ENCODE measurements at places on chromosomes 11 and 22. TPM values are rescaled to one million over a fixed set of nuclear protein-coding genes. Genes with fewer than 3 reads are reported as not detected.

GRCh38 chr11:13949876-13950275, 12.6 kb upstream of the SPON1 start:
- no peaks in the 10 kb centered on the region for H3K4me1 ChIP-seq
- no peak overlapping the region for H3K27ac ChIP-seq
- H3K4me3 ChIP-seq = no peak overlapping the region
- H3K27me3 ChIP-seq = peaks cover 5% of the 10 kb centered on the region

GRCh38 chr11:2099516-2100349, 39.5 kb downstream of the IGF2 start:
- no peak overlapping the region for H3K4me3 ChIP-seq
- no peaks in the 10 kb centered on the region for H3K4me1 ChIP-seq
- peaks cover 4% of the 10 kb centered on the region for H3K27me3 ChIP-seq
- DNase-seq = peak; percentile 44
- H3K27ac ChIP-seq = no peak overlapping the region

- no peak for DNase-seq
- peaks cover 3% of the 10 kb centered on the region for H3K4me1 ChIP-seq
- no peak overlapping the region for H3K4me3 ChIP-seq
Observed at GRCh38 chr11:67534070-67534679, 10.9 kb upstream of the CABP2 start.

- peaks cover 11% of the 10 kb centered on the region for H3K36me3 ChIP-seq
- no peak overlapping the region for H3K27ac ChIP-seq
- H3K27me3 ChIP-seq = no peaks in the 10 kb centered on the region
- peaks cover 10% of the 10 kb centered on the region for H3K4me1 ChIP-seq
- no peak overlapping the region for H3K4me3 ChIP-seq
- DNase-seq = no peak
Observed at GRCh38 chr11:65204143-65204542, 22.4 kb downstream of the CAPN1 start.

GRCh38 chr11:82174610-82175009, 559.1 kb downstream of the FAM181B start:
- no peaks in the 10 kb centered on the region for H3K4me1 ChIP-seq
- H3K27me3 ChIP-seq = no peaks in the 10 kb centered on the region
- no peaks in the 10 kb centered on the region for H3K36me3 ChIP-seq
- H3K27ac ChIP-seq = no peak overlapping the region

The PRR33 gene
- not detected for total RNA-seq

DNA sequence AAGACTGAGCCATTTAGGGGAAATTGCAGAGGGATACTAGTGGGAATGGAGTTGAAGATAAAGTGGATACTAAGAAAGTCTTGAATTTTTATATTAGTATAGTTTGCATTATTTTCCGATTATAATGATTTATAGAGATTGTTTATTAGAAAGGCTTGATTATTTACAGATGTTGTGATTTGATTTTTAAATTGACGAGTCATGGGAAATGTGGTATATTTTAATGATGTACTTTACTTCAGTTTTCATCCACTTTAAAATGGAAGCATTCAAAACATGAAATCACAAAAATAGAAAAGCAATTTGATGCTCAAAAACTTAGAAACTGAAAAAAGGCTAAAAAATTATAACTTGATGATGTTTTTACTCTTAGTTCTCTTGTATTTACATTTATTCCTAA, 21.2 kb downstream of the USP47 start:
- peaks cover 47% of the 10 kb centered on the region for H3K4me1 ChIP-seq
- DNase-seq = no peak
- H3K27ac ChIP-seq = no peak overlapping the region
- H3K27me3 ChIP-seq = no peaks in the 10 kb centered on the region
- peaks cover 4% of the 10 kb centered on the region for H3K36me3 ChIP-seq

The BEST1 gene
- total RNA-seq = 1.9 TPM

The DRICH1 gene
- total RNA-seq = 2.0 TPM

The OR4C46 gene
- not detected for total RNA-seq

The RCOR2 gene
- not detected for total RNA-seq

- peak within 1 kb of the TSS; percentile 99 for H3K4me3 ChIP-seq
- H3K27ac ChIP-seq = peak within 1 kb of the TSS; percentile 100
- DNase-seq = peak; percentile 90
- no peaks in the 10 kb centered on the region for H3K27me3 ChIP-seq
- H3K4me1 ChIP-seq = peaks cover 30% of the 10 kb centered on the region
Observed at GRCh38 chr22:19478901-19479354, at the start of gene UFD1. Gene UFD1 (minus strand): TSS chr22:19479193. CDS start chr22:19479085, 108 bp downstream.
